Psoas muscle (tissue), 8 donors: ENCODE measurements at places on chromosomes 12 and 14. TPM values are rescaled to one million over a fixed set of nuclear protein-coding genes. Genes with fewer than 3 reads are reported as not detected.
A peak's percentile ranks its signal among the peaks of the same experiment; 100 is the strongest.

Gene REC8
- total RNA-seq: 1.3 TPM

Gene PZP
- 0.13 TPM for total RNA-seq

Gene HOXC4
- total RNA-seq: 1.6 TPM

Gene PCED1B
- 0.50 TPM for total RNA-seq

Gene CLEC1B
- not detected for total RNA-seq

Gene KIF26A
- 2.0 TPM for total RNA-seq

Gene SDS
- total RNA-seq: 0.63 TPM

Gene DACT1
- 0.67 TPM for total RNA-seq

Gene PDZRN4
- total RNA-seq: 0.25 TPM

Gene RHEBL1
- not detected for total RNA-seq

Gene TMEM52B
- not detected for total RNA-seq

Gene OR6C1
- not detected for total RNA-seq

Gene MYH6
- 532 TPM for total RNA-seq

Gene KCNA1
- 0.05 TPM for total RNA-seq

Gene CLEC4D
- 0.34 TPM for total RNA-seq

- no peak for DNase-seq
Measured at GRCh38 chr12:22283006-22283506, 51.5 kb downstream of the ST8SIA1 start.

DNA sequence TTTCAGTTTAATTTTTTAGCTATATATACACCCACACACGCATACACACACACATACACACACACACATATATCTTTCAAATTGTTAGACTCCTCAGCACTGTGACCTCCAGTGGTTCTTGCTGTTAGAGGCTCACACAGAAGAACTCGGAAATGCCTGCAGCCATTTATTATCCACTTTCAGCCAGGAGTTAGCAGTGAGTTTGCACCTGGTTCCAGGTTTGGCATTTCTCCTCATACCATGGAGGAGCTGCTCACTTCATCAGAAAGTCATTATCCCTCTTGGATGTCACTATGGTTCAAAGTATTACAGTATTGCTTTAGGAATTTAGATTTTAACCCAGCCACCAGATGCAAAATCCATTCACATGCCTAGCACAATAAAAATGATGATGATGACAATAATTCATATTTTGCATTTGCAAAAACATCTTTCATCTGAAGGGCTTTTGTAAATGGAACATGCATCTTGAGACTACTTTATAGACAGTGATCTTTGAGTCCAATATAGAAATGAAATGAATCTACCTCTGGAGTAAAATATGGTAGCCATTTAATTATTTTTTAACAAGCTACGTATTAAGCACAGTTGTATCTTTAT, 42.3 kb downstream of the NPAS3 start:
- DNase-seq: no peak

GRCh38 chr12:19778797-19779196, 339.5 kb downstream of the AEBP2 start:
- no peak for DNase-seq

DNA sequence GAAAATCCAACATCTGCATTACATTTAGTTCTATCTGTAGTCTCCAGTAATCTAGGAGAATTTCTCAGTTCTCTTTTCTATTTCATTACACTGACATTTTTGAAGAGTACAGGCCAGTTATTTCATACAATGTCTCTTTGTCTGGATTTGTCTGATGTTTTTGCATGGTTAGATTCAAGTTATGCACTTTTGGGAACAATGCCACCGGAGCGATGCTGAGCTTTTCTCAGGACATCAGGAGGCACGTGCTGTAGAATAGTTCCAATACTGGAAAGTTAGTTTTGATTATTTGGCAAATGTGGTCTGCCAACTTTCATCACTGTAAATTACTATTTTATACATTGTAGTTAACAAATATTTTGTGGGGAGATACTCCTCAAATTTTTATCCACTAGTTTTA, 43.1 kb downstream of the ALDH1L2 start:
- DNase-seq: no peak

DNA sequence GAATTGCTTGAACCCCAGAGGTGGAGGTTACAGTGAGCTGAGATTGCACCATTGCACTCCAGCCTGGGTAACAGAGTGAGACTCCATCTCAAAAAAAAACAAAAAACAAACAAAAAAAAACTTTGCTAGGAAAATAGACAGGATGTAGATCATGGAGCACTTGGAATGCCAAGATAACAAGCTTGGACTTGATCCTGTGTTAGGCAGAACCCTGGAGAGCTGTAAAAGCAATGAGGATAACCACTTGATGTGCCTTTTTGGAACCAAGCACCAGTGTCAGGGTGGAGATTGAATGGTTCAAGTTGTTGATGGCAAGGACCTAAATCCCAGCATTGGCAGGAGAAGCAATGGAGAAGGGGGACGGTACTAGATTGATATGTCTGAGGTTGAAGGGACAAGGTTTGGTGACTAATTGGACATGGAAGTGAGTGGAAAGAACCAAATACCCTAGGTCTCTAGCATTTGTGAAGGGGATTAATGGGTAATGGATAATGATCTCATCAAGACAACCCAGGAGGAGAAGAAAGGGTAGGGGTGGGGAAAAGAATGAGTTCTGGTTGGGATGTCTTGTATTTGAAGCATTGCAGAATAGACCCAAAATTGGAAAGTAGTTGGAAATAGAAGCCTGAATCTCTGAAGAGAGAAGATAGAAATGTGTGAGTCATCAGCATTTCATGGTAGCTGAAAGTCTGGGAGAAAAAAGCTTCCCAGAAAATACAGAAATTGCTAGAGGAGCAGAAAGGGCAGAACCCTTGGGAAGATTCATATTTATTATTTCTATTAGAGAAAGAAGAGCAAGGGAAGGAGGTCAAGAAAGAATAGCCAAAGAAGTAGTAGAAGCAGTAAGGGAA, 176.7 kb downstream of the NUAK1 start:
- DNase-seq: no peak

DNA sequence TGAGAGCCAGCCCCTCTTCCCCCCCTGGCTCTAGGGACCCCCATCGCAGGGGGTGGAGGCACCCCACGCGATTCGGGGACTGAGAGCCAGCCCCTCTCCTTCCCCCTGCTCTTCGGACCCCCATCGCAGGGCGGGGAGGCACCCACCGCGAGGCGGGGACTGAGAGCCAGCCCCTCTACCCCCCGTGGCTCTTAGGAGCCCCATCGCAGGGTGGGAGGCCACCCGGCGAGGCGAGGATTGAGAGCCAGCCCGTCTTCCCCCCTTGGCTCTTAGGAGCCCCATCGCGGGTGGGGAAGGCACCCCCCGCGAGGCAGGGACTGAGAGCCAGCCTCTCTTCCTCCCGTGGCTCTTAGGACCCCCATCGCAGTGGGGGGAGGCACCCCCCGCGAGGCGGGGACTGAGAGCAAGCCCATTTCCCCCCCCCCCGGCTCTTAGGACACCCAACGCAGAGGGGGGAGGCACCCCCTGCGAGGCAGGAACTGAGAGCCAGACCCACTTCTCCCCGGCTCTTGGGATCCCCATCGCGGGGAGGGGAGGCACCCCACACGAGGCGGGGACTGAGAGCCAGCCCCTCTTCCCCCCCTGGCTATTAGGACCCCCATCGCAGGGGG, 45.6 kb downstream of the DDX11 start:
- DNase-seq: no peak

DNA sequence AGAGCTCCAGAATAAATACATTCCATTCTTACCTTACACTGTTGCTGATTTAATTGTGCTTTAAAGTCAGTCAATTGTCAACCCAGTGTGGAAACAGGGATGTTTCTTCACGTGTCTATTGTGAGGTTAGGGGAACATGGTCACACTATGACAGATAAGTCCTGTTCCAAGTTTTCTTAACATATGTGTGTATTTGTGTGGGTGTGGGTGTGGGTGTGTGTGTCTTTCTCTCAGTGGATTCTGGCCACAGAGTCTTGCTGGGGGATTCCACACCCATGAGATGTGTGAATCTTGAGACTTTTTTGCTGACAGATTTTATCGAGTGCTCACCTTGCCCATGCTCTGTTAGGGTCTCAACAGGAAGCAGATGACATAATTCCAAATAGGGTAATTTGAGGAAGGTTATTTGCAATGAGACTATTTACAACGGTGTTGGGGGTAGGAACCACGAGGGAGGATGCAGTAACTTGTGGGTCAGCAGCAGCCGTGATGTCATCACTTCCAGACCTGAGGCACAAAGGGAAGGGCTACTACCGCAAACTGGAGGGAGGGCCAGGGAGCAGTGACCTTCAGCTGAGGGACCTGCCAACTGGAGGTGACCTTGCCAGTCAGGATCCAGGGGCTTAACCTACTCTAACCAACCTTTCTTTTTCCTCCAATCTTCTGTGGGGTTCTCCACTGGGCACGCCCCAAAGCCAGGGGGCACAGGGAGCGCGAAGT, 1.9 kb upstream of the VRK1 start:
- DNase-seq: no peak

- no peak for DNase-seq
Measured at GRCh38 chr12:75651342-75651695, 139.9 kb upstream of the KRR1 start.

DNA sequence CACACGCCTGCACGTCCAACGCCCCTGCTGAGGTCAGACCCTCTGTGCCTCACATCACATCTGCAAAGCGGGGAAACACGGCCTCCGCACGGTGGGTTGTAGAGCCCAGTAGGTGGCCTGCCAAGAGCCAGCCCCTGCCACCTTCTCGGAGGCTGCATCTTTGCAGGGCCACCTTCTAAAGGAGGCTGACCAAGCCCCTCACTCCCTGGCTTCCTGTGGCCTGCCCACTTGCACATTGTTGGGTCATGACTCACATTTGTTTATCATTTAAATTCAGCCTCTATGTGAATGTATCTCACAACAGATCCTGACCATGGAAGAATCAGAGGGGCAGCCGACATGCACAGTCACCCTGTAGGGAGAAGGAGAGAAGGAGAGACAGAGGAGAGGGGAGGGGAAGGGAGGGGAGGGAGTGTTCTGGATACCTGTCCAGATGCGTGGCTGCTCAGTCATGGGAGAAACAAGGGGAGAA, 319.5 kb upstream of the DIO3 start:
- DNase-seq: peak; percentile 24

DNA sequence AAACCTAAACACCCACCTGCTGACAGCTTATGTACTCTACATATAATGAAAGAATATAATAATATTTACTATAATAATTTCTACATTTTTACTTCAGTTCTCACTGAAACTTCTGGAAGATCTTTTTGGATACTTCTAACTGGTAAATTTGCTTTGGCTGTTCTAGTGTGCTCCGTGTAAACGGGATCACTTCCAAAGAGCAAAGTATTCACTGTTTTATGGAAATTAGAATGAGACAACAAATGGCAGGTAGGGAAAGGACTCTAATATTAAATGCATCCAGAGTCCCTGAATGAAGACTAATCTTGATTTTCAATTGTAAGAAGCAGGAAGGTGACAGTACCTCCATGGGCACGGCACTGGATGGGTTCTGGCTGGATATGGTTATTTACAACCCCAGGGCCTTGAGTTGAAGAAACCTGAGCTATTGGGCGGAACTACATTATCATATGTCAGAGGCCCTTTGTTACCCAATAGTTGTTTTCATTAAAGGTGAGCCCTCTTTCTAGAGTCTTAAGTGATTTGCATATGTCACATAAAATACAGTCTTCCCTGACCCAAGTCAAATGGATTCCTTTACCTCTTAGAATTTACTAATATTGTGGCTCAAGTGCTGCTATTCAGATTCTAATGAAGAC, 10.7 kb downstream of the ERP29 start:
- DNase-seq: no peak

DNA sequence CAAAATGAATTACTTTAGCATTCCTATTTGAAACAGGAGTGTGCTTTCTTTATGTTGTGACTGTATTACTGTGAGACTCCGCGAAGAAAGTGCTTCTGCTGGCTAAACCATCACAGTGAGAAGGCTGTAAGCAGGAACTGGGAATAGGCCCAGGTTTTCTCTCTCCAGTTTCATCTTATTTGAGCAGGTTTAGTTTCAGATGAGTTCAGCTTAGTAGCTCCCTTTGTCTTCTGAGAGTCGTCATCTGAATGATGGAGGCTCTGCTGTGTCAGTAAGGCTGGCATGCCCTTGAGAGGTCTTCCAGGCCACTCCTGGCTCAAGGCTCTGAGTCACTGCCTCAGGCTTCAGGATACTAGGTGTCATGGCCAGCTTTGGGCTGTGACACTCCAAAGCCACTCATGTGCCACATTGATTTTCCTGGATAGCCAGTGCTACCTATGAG, 205.6 kb upstream of the RGS6 start:
- no peak for DNase-seq

GRCh38 chr12:7395950-7396349, 48.0 kb downstream of the CD163L1 start:
- no peak for DNase-seq

DNA sequence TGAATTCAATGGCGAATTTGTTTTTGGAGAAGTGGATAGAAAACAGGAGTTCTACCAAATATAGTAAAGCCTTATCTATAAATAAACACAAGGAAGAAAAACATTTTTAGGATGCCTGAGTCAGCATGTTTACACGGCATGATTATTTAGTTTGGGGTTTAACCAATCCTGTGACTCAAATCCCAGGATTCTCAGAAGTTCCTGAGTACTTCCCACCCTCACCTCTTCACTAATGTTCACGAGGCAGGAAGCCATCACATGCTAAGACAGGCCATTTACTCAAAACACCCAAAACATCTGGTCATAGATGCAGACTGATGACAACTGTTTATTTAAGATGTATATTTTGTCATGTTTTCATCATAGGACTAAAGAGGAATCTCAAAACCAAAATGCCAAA, 3.4 kb upstream of the GLRX5 start:
- no peak for DNase-seq

GRCh38 chr12:6049992-6050391, 74.5 kb downstream of the VWF start:
- no peak for DNase-seq

GRCh38 chr14:86798330-86798729, 1194.7 kb downstream of the GALC start:
- DNase-seq: no peak

GRCh38 chr12:121908702-121909101, 9.7 kb upstream of the CFAP251 start:
- DNase-seq: no peak

- no peak for DNase-seq
Measured at GRCh38 chr12:51953864-51954263, 2.4 kb downstream of the ACVR1B start.
